Activated CD4-positive, alpha-beta T cell treated with anti-CD3 and anti-CD28 coated beads, Interleukin-2, amount 50 U/mL, for 4 hours (primary cell): ENCODE measurements at places on chromosomes 12 and 14.

- no peak for DNase-seq
These were observed 2.1 kb downstream of the WNK1 start for GRCh38 chr12:754473-754820.

- DNase-seq, result no peak
These were observed 79.5 kb downstream of the APAF1 start for GRCh38 chr12:98724384-98725155.

DNA sequence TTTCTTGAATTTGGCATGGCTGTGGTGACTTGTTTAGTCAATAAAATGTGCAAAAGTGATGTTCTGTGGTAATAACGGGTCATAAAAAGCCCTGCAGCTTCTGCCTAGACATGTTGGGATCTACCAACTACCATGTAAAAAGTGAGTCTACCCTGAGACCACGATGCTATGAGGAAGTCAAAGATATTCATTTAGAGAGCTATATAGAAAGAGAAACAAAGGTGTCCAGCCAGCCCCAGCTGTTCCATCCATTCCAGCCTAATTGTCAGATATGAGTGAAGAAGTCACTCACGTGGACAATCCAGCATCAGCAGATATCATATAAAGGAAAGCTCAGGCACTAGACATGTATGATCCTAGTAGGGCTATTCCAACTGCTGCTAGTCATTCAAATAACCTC, 117.2 kb upstream of the SSTR1 start:
- DNase-seq, result no peak

DNA sequence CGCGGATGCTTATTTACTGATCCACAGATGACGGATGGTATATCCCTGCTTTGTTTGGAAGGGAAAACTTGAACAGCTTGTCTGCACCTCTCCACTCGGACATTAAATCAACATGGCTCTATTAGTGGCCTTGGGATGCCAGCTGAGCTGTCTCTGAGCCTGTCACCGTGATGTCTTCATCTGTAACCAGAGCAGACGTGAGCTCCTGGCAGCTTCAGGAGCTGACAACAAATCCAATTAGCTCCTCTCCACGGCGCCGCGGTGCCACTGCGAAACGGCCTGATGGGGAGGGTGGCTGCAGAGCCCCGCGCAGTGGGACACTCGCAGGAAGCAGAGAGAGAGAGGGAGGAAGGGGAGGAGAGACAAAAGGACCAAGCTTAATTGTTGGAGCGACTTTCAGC, 112.3 kb downstream of the PAPOLA start:
- DNase-seq, result no peak

- DNase-seq, result no peak
These were observed 12.5 kb upstream of the AVPR1A start for GRCh38 chr12:63163541-63163940.

- peak; percentile 51 for DNase-seq
These were observed 6.9 kb downstream of the GNPTAB start for GRCh38 chr12:101823891-101824290.
